Inflammatory macrophage (primary cell): ENCODE measurements at places on chromosomes 7 and 10.
A peak's percentile ranks its signal among the peaks of the same experiment; 100 is the strongest.

- DNase-seq: no peak
Observed at GRCh38 chr7:155509725-155510551, 36.4 kb downstream of the CNPY1 start.

- DNase-seq: no peak
Observed at GRCh38 chr10:93180482-93180931, 106.8 kb downstream of the CYP26A1 start.

GRCh38 chr7:33873518-33873917 is 31.8 kb upstream of the BMPER start:
- no peak for DNase-seq

DNA sequence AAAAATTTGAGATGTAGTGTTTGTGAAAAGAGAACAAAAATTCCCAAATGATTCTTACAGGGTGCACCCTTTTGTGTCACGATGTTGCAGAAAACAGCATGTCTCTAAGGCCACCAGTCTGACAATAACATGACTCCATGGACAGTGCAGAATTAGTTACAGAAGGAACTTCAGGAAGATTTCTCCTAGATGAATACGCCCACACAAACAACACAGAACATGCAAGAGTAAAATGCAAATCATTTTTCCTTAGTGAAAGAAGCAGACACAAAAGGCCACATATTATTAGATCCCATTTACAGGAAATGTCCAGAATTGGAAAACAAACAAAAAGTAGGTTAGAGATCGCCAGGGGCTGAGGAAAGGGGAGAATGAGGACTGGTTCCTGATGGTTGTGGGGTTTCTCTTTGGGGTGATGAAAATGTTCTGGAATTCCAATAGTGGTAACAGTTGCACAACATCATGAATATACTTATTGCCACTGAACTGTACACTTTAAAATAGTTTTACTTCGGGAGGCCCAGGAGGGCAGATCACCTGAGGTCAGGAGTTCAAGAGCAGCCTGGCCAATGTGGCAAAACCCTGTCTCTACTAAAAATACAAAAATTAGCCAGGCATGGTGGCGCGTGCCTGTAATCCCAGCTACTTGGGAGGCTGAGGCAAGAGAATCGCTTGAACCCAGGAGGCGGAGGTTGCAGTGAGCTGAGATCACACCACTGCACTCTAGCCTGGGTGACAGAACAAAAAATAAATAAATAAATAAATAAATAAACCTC is 10.2 kb downstream of the ZC3HAV1 start:
- DNase-seq: peak; percentile 36
